ENCODE measurements at places on chromosomes 3 and 15.

- DNase-seq: no peak
These were observed 3.8 kb downstream of the RASGRF1 start for GRCh38 chr15:79086814-79087213.

GRCh38 chr3:55620351-55621025 is 133.4 kb upstream of the WNT5A start:
- no peak for DNase-seq

DNA sequence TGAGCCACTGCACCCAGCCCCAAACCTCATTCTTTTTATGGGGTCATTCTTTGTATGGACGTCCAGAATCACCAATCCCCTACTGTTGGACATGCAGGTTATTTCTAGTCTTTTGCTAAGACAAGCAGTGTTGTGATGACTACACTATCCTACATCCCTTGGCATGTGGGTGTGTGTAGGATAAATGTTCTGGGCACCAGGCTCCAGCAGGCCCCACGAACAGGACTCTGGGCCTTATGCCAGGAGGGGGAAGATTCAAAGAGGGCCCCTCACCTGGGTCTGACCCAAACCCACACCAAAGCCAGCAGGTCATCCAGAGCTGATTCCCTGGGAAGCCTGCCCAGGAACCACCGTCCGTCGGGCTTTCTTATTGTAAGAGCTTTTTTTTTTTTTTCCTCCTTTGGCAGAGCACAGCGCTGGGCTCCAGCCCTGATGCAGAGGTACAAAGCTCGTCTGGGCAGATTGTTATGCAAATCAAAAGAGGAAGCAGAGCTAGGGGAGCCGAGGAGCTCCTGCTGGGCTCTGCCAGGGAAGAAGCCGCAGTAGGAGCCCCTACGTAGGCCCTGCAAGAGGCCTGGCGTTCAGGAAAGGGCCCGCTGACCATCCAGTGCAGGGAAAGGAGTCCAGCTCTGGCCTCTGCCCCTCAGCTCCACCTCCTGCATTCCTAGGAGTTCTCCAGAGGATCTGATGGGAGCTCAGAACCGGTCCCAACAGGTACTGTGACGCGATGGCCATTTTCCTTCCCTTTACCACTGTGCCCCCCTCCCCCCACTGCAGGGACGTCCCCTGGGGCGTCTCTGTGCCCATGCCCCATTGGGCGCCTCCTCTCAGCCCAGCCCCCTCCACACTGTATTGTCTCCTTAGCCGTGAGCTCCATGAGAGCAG is 29.0 kb upstream of the FURIN start:
- DNase-seq: no peak

GRCh38 chr15:40902605-40903561 is 8.6 kb downstream of the VPS18 start:
- DNase-seq: no peak

Measured in activated CD4-positive, alpha-beta T cell treated with anti-CD3 and anti-CD28 coated beads, Interleukin-2, amount 50 U/mL, for 16 hours (primary cell).